ENCODE measurements at places on chromosomes 11 and 22.

- no peaks in the 10 kb centered on the region for H3K27me3 ChIP-seq
- no peaks in the 10 kb centered on the region for H3K36me3 ChIP-seq
- no peaks in the 10 kb centered on the region for H3K4me1 ChIP-seq
- H3K4me3 ChIP-seq, result no peak overlapping the region
- no peak overlapping the region for H3K27ac ChIP-seq
- no peak for DNase-seq
Measured at GRCh38 chr11:69899957-69900821, 81.0 kb upstream of the FGF3 start.

DNA sequence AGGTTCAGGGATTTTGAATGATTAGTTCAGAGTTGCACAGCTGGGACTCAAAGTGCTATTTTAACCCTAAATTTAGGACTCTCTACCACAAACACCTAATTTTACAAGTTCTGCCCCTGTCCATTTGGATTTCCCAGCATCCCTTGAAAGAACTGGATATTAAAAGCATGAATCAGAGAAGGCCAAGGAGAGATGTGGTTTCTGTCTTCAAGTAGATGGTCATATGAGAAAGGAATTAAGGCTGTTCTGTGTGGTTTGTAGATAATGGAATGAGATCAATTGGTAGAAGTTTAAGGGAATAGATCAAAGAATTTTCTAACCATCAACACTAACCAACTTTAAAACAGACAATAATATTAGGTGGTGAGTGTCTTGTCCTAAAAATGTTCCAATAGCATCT is 106.4 kb upstream of the TENM4 start:
- no peaks in the 10 kb centered on the region for H3K4me1 ChIP-seq
- H3K4me3 ChIP-seq, result no peak overlapping the region
- H3K36me3 ChIP-seq, result no peaks in the 10 kb centered on the region

- H3K4me3 ChIP-seq, result no peak overlapping the region
- no peaks in the 10 kb centered on the region for H3K36me3 ChIP-seq
- no peak for DNase-seq
- H3K27ac ChIP-seq, result no peak overlapping the region
- H3K27me3 ChIP-seq, result no peaks in the 10 kb centered on the region
- no peaks in the 10 kb centered on the region for H3K4me1 ChIP-seq
Measured at GRCh38 chr11:20654038-20654437, 15.3 kb upstream of the NELL1 start.

DNA sequence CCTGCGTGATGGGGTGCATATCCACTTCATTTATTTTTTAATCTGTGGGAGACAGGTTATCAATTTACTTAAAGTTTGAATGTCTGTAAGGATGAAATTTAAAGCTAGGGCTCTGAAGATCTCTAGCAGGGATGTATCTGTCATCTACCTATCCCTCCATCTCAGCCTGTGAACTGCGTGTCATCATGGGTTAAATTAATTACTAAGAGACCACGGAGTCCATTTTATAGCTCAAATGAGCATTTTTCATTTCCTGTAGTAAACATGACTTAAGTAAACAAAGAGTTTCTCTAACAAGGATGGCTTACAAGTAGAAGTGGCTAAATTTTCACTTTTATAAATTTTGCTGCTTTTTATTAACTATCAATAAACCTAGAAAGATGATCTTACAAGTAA is 2.9 kb upstream of the GLB1L3 start:
- H3K27me3 ChIP-seq, result peaks cover 70% of the 10 kb centered on the region
- DNase-seq, result no peak
- H3K4me1 ChIP-seq, result peaks cover 20% of the 10 kb centered on the region
- H3K4me3 ChIP-seq, result no peak overlapping the region
- no peaks in the 10 kb centered on the region for H3K36me3 ChIP-seq

- H3K27me3 ChIP-seq, result peaks cover 16% of the 10 kb centered on the region
- H3K27ac ChIP-seq, result no peak overlapping the region
- H3K36me3 ChIP-seq, result no peaks in the 10 kb centered on the region
- DNase-seq, result no peak
Measured at GRCh38 chr22:49106842-49107152, 720.9 kb downstream of the BRD1 start.

- H3K4me3 ChIP-seq, result no peak overlapping the region
- H3K36me3 ChIP-seq, result no peaks in the 10 kb centered on the region
- H3K27ac ChIP-seq, result no peak overlapping the region
- no peak for DNase-seq
Measured at GRCh38 chr11:134581966-134582769, 170.1 kb upstream of the B3GAT1 start.

DNA sequence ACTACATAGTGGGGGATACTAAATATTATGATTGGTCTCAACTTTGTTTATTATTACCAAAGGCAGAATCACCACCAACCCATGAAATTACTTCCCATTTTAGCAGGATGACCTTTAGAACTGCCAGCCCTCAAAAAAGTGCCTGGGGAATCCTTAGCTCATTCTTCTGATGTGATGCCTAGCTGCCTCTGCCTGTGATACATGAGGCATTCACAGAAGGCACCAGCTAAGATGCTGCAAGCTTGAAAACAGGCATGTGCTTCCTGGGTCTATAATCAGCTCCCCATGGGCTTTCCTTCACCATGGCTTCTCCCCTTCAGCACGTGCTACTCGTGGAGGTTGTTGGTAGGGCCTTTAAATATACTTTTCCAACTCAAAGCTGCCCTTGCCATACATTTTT is 50.4 kb upstream of the ARHGAP20 start:
- peak overlapping the region; percentile 42 for H3K27ac ChIP-seq
- no peak overlapping the region for H3K4me3 ChIP-seq
- H3K36me3 ChIP-seq, result no peaks in the 10 kb centered on the region
- H3K4me1 ChIP-seq, result peaks cover 16% of the 10 kb centered on the region
- no peak for DNase-seq

DNA sequence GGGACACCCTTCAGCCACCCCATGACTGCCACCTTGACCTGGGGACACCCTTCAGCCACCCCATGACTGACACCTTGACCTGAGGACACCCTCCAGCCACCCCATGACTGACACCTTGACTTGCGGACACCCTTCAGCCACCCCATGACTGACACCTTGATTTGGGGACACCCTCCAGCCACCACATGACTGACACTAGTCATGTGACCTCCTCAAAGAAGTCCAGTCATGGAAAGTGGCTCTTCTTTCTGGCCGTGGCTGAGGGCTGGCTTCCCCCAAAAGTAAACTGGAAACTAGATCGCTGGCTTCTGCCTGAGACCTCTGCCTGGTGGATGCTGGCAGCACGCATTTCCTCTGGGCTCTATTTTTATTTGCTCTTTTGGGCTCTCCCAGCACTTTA is 28.4 kb downstream of the ARFGAP2 start:
- no peaks in the 10 kb centered on the region for H3K27me3 ChIP-seq
- H3K4me3 ChIP-seq, result no peak overlapping the region
- H3K4me1 ChIP-seq, result peaks cover 16% of the 10 kb centered on the region
- H3K27ac ChIP-seq, result no peak overlapping the region

GRCh38 chr11:41334007-41334933 is 125.2 kb downstream of the LRRC4C start:
- H3K27ac ChIP-seq, result no peak overlapping the region
- H3K36me3 ChIP-seq, result no peaks in the 10 kb centered on the region
- H3K4me3 ChIP-seq, result no peak overlapping the region

DNA sequence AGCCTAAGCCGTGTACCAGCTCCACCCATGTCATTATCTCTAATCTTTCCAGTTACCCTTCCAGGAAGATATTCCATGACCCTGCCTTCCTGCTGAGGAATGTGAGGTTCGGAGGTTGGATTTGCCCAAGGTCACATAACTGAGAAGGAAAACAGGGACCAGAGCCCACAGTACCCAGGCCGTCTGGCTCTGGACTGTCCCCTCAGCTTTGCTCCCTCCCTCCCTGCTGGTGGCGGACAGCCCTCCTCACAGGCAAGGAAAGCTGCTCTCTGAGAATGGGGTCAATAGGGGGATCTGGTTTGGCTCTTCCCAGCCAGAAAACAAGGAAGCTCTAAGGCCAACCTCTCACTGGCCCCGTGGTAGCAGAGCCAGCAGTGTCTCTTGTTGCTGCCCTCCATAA is 63.3 kb downstream of the SYN3 start:
- no peak for DNase-seq
- H3K36me3 ChIP-seq, result no peaks in the 10 kb centered on the region
- H3K4me3 ChIP-seq, result no peak overlapping the region
- no peaks in the 10 kb centered on the region for H3K27me3 ChIP-seq
- no peaks in the 10 kb centered on the region for H3K4me1 ChIP-seq

DNA sequence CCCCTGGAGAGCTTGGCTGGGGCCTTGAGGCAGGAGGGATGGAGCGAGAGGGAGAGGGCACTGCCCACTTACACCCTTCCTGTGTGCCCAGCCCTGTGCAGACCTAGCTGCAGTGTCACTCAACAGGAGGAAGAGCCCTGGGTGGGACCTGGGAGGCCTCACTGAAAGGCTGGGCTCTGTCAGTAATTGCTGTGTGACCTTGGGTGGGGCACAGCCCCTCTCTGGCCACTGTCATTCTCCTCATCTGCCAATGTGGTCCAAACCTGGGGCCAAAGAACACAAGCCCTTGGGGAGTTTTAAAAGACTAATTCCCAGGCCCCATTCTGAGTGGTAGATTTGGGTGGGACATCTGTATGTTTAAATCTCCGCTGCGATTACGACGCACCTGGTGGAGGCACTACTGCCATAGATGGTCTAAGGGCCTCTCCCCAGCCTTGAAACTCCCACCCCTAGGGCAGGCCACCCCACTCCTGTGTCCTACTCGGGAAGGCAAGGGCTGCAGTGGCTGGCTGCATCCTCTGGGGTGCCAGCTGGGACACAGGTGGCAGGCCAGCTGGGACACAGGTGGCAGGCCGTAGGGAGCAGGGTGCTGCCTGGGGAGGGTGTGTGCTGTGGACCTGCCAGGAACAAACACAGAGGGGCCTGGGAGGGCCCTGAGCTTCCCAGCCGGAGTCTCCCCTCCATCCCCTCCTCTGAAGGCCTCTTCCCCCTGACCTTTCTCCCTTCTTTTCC is 12.3 kb upstream of the SOX10 start:
- no peaks in the 10 kb centered on the region for H3K27me3 ChIP-seq
- H3K27ac ChIP-seq, result no peak overlapping the region
- H3K36me3 ChIP-seq, result no peaks in the 10 kb centered on the region
- no peaks in the 10 kb centered on the region for H3K4me1 ChIP-seq
- DNase-seq, result no peak

DNA sequence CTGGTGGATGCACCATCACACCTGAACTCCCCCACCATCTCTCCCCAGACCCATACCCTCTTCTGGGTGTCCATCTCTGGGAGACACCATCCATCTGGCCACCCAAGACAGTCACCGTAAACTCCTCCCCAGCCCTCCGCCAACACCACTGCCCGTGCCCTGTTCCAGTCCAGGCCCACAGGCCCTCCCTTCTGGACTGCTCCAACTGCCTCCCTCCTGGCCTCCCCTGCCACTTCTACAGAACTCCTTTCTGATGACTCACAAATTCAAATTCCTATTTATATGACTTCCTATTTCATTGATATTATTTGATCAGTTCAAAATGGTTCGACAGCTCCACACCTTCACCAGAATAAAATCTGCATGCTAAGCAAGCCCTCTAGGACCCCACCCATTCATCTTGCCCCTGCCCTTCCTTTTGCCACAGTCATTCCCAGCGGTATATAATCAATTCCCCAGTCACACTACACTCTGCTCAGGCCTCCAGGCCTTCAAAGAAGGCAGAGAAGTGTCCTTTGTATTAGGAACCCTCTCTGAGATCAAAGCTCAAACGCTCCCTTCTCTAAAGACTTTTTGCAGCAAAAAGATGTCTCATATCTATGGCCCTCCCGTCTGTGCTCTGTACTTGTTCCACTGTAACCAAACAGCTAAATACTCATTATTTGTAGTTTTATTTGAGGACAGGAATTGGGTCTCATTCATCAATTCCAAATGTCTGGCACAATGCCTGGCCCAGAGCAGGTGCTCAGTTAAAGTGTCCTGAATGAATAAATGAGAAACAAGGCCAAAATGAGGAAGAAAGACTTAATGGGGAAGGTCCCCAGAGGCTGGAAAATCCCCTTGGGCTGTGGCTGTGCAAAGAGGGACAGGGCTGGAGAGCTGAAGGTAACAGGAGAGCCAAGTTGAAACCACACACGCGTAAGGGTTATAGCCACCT is 29.0 kb downstream of the MYH9 start:
- H3K27ac ChIP-seq, result peak overlapping the region; percentile 95
- H3K27me3 ChIP-seq, result no peaks in the 10 kb centered on the region
- H3K4me1 ChIP-seq, result peaks cover 98% of the 10 kb centered on the region
- H3K36me3 ChIP-seq, result peaks cover 6% of the 10 kb centered on the region
- H3K4me3 ChIP-seq, result peak overlapping the region; percentile 46
- peak; percentile 63 for DNase-seq

- no peaks in the 10 kb centered on the region for H3K27me3 ChIP-seq
- H3K36me3 ChIP-seq, result peaks cover 14% of the 10 kb centered on the region
- H3K4me3 ChIP-seq, result no peak overlapping the region
- peak; percentile 52 for DNase-seq
- no peaks in the 10 kb centered on the region for H3K4me1 ChIP-seq
Measured at GRCh38 chr11:66429983-66430602, 8.6 kb downstream of the MRPL11 start.

DNA sequence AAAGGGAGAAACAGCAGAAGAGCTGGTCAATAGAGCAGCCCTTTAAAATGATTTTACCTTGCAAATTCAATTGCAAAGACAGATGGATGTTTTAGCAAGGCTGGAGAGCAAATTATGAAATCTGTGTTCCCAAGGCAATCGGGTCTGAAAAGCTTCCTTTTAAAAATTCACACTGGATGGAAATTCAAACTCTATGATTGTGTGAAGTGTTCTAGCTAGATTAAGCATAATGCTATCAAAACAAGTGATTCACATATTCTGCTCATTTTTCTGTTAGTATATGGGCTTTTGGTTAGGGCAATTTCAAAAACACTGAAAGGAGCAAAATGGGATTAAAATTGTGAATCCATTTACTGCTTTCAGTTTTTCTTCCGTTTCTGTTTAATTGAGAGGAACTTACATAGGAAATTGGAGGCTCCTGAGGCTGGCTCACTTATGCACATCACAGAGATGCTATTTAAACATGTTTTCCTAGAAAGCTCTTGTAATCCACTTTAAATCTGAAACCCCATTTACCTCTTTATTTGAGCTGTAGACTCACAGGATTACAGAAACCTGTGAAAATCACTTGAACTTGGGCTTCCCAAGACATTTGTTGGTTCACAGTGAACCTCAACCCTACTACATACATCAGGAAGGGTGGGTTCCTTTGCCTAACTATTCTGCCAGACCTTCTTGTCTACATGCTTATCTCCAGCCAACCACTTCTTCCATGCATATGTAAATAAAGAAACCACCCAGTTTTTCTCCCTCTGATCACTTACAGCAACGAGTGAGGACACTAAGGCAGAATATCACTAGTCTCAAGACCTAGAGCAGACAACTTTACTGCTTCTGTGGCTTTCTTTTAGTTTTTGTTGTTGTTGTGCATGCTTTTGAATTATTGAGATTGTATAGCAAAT is 201.9 kb upstream of the PITPNB start:
- DNase-seq, result no peak
- no peak overlapping the region for H3K27ac ChIP-seq
- H3K27me3 ChIP-seq, result no peaks in the 10 kb centered on the region
- no peaks in the 10 kb centered on the region for H3K4me1 ChIP-seq
- H3K4me3 ChIP-seq, result no peak overlapping the region

- peaks cover 44% of the 10 kb centered on the region for H3K36me3 ChIP-seq
- H3K4me1 ChIP-seq, result peaks cover 5% of the 10 kb centered on the region
- no peak overlapping the region for H3K4me3 ChIP-seq
- DNase-seq, result no peak
- no peak overlapping the region for H3K27ac ChIP-seq
Measured at GRCh38 chr22:24418786-24419474, 8.5 kb upstream of the ADORA2A start.

- H3K4me1 ChIP-seq, result no peaks in the 10 kb centered on the region
- H3K36me3 ChIP-seq, result no peaks in the 10 kb centered on the region
- no peak for DNase-seq
- no peak overlapping the region for H3K4me3 ChIP-seq
- H3K27me3 ChIP-seq, result no peaks in the 10 kb centered on the region
Measured at GRCh38 chr11:32851251-32851650, 21.5 kb downstream of the PRRG4 start.
